ENCODE measurements at places on chromosomes 5 and 9. TPM values are rescaled to one million over a fixed set of nuclear protein-coding genes. Genes with fewer than 3 reads are reported as not detected.

- H3K4me1 ChIP-seq: peaks cover 2% of the 10 kb centered on the region
- no peaks in the 10 kb centered on the region for H3K36me3 ChIP-seq
- H3K27ac ChIP-seq: no peak overlapping the region
- DNase-seq: no peak
- H3K4me3 ChIP-seq: no peak overlapping the region
- H3K27me3 ChIP-seq: no peaks in the 10 kb centered on the region
Measured at GRCh38 chr9:5455181-5455580, 4.8 kb downstream of the CD274 start.

GRCh38 chr9:114906922-114907571 is 23.3 kb downstream of the TNFSF8 start:
- DNase-seq: no peak
- H3K4me1 ChIP-seq: no peaks in the 10 kb centered on the region
- H3K27ac ChIP-seq: no peak overlapping the region
- H3K36me3 ChIP-seq: no peaks in the 10 kb centered on the region
- H3K4me3 ChIP-seq: no peak overlapping the region
- H3K27me3 ChIP-seq: no peaks in the 10 kb centered on the region

The MSX2 gene
- not detected for total RNA-seq

The LIFR gene
- total RNA-seq: 34.6 TPM

The WDR38 gene
- total RNA-seq: not detected

DNA sequence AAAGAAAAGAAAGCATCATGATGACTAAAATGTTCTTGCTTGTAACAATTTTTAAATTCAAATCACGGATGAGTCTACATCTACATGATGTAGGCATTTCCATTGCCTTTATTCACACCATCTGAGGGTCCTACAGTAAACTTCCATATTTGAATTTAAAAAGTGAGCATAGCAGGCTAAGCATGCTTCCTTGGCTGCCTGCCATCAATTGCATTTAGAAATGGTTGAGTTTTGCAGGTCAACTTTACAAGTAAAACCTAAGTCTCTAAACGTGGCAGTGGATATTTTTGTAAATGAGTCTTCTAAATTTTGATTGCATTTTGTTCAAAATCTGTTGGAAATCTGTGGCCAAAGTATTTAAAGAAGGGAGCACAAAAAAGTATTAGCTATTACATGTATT is 136.5 kb upstream of the PTCH1 start:
- no peak overlapping the region for H3K4me3 ChIP-seq
- no peak overlapping the region for H3K27ac ChIP-seq
- no peak for DNase-seq
- no peaks in the 10 kb centered on the region for H3K36me3 ChIP-seq
- no peaks in the 10 kb centered on the region for H3K27me3 ChIP-seq

- H3K36me3 ChIP-seq: no peaks in the 10 kb centered on the region
- H3K4me3 ChIP-seq: no peak overlapping the region
- no peak for DNase-seq
- no peak overlapping the region for H3K27ac ChIP-seq
- H3K27me3 ChIP-seq: no peaks in the 10 kb centered on the region
Measured at GRCh38 chr5:158951436-158952247, 148.1 kb downstream of the EBF1 start.

- no peaks in the 10 kb centered on the region for H3K27me3 ChIP-seq
- H3K27ac ChIP-seq: no peak overlapping the region
- no peaks in the 10 kb centered on the region for H3K36me3 ChIP-seq
- DNase-seq: no peak
- no peak overlapping the region for H3K4me3 ChIP-seq
- peaks cover 20% of the 10 kb centered on the region for H3K4me1 ChIP-seq
Measured at GRCh38 chr5:136090319-136090718, 42.3 kb upstream of the SMAD5 start.

The CER1 gene
- total RNA-seq: not detected

- H3K4me3 ChIP-seq: no peak overlapping the region
- H3K27me3 ChIP-seq: no peaks in the 10 kb centered on the region
- H3K36me3 ChIP-seq: no peaks in the 10 kb centered on the region
Measured at GRCh38 chr9:134627417-134628353, 13.9 kb upstream of the COL5A1 start.

The PDE6A gene
- not detected for total RNA-seq

DNA sequence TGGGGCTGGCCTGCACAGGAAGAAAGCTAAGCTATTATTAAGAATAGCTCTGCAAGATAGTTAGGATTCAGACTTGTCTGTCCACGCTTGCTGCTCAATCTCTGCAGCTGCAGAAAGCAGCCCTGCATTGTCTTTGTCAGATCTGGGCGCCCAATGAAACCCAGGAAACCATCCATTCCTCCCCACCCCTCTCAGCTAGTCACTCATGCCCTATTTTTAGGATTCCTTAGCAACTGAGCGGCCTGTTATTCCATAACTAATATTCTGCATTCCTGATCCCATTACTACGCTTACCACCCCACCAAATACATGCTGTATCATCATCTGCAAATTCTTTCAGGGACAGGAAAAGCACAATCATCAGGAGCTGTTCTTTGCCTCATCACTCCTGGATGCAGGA is 52.9 kb upstream of the APC start:
- no peak overlapping the region for H3K4me3 ChIP-seq
- H3K36me3 ChIP-seq: no peaks in the 10 kb centered on the region
- H3K4me1 ChIP-seq: no peaks in the 10 kb centered on the region
- DNase-seq: no peak
- H3K27ac ChIP-seq: no peak overlapping the region
- no peaks in the 10 kb centered on the region for H3K27me3 ChIP-seq

DNA sequence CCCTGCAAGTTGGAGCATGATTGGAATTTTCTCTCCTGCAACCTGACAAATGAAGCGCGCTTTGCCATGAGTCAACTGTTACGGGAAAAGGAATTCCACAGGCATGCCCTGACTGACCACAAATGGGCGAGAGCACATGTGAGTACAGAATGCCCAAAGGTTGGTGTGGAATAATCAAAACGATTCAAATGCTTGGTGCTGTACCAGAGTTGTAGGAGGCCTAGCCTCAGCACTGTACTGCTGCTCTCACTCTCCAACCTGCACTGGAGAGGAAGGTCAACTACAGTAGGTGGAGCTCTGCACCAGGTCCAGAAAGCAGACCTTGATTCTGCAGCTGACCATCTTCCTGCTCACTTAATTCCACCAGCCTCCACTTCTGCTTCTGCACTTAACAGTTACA is 406.9 kb upstream of the ACTBL2 start:
- no peak overlapping the region for H3K27ac ChIP-seq
- H3K36me3 ChIP-seq: no peaks in the 10 kb centered on the region

- peaks cover 4% of the 10 kb centered on the region for H3K4me1 ChIP-seq
- peaks cover 28% of the 10 kb centered on the region for H3K36me3 ChIP-seq
- no peak for DNase-seq
- no peaks in the 10 kb centered on the region for H3K27me3 ChIP-seq
- peak overlapping the region; percentile 47 for H3K27ac ChIP-seq
- no peak overlapping the region for H3K4me3 ChIP-seq
Measured at GRCh38 chr9:94610181-94610606, 16.6 kb upstream of the FBP2 start.

DNA sequence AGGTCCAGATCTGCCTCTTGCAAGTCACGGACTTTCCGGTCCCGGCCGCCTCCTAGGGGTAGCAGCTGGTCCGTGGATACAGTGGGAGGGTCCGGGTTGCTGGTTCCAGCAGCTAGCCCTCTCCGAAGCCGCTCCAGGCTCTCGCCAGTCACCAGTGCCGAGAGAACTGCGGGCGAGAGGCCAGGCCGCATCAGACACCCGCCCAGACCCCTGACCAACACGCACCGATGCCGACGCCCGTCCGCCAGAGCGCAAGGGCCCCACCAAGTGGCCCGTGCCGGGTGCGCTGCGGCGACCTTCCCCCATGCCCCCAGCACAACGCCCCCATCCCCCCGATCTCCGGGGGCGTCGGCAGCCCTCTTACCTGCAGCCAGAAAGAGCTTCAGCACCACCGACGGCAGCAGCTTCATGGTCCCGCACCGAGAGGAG is 470 bp downstream of the HBEGF start:
- peak; percentile 52 for DNase-seq
- peak overlapping the region; percentile 61 for H3K27ac ChIP-seq
- H3K4me1 ChIP-seq: peaks cover 13% of the 10 kb centered on the region
- H3K27me3 ChIP-seq: no peaks in the 10 kb centered on the region

- H3K4me1 ChIP-seq: no peaks in the 10 kb centered on the region
- H3K4me3 ChIP-seq: no peak overlapping the region
- DNase-seq: no peak
- H3K36me3 ChIP-seq: no peaks in the 10 kb centered on the region
- H3K27me3 ChIP-seq: no peaks in the 10 kb centered on the region
- H3K27ac ChIP-seq: no peak overlapping the region
Measured at GRCh38 chr9:96163161-96163560, 138.8 kb downstream of the HSD17B3 start.

- no peak overlapping the region for H3K4me3 ChIP-seq
- no peaks in the 10 kb centered on the region for H3K27me3 ChIP-seq
- H3K36me3 ChIP-seq: no peaks in the 10 kb centered on the region
Measured at GRCh38 chr9:134895908-134896833, 15.6 kb downstream of the FCN2 start.

GRCh38 chr5:146111409-146111808 is 6.0 kb upstream of the PLAC8L1 start:
- no peak overlapping the region for H3K27ac ChIP-seq
- H3K4me1 ChIP-seq: no peaks in the 10 kb centered on the region
- peak; percentile 67 for DNase-seq
- H3K36me3 ChIP-seq: peaks cover 27% of the 10 kb centered on the region
- H3K4me3 ChIP-seq: no peak overlapping the region

The KLHL3 gene
- total RNA-seq: 8.8 TPM
